ENCODE measurements at places on chromosomes 5 and 9.

GRCh38 chr5:137372773-137373160, 126.4 kb downstream of the SPOCK1 start:
- no peak for DNase-seq

- DNase-seq = no peak
Observed at GRCh38 chr9:14924230-14925219, 14.3 kb upstream of the FREM1 start.

GRCh38 chr9:34513567-34514214, 9.1 kb downstream of the ENHO start:
- DNase-seq = no peak

- DNase-seq = no peak
Observed at GRCh38 chr9:71487061-71487460, 281.3 kb downstream of the CEMIP2 start.

DNA sequence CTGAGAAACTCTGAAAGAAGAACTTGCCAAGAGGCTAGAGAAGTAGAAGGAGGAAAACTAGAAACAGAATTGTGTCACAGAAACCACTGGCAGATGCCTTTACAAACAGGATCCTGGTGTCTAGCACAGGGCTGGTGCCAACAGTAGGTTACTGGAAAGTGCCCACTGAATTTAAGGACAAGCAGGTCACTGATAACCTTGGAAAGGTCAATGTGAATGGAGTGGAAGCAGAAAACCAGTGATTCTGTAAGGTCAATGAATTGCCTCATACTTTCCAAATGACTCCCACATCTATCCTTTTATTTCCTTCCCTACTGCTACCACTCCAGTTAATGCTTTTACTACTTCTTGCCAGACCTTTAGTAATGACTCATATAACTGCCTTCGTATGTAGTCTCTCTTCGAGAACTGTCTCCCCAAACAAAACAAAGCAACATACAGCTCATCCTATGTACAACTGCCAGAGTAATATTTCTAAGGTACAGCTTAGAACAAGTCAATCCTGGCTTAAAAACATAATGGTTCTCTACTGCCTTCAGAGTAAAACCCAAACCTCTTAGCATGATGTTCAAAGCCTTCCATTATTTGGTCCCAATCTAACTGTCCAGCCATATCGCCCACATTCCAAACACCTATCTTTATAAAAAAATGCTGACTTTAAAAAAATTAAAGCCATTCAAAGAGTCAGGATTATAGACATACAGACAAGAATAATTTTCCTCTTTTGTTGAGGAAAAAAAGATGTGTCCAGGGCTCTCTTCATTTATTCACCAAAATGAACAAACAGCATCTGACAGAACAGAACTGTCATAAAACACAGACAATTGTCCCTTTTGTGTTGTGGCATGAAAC, 52.5 kb downstream of the NR3C1 start:
- DNase-seq = no peak

- no peak for DNase-seq
Observed at GRCh38 chr5:173968154-173968797, 20.7 kb upstream of the C5orf47 start.

GRCh38 chr5:154701181-154701580, 54.0 kb upstream of the LARP1 start:
- no peak for DNase-seq

DNA sequence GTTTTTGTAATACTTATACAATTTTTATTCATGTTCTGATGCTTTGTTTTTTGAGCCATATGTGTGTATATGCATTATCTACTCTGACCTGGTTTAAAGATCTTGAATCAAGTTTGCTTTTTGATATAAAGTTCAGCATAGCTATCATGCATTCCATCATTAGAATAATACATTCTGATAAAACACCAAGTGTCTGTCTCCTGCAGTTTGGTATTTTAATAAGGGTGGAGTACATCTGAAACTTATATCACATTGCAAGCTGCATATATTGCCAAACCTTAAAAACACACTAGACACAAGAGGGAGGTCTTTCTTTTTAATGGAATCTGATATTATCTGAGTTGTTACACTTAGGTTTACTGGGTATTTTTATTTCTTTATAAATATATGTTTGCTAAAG, 102.8 kb upstream of the ADAMTSL1 start:
- DNase-seq = no peak

DNA sequence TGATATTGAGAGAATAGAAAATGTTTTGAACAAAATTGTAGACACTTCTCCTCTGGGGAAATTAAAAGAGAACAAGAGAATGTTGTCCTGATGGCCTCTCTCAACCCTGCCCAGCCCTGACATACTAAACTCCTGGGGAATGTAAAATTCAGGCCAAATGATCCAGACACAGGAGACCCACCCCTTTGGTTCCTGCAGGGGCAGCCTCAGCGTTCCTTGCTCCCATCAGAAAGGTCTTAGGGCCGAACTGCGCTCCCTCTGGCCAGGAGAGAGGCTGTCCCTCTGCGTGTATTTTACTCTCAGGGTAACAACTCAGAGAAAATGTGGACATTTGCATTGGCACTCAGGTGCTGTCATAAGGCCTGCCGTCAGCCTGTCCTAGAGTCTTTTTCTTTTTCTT, 616.3 kb upstream of the KLF4 start:
- DNase-seq = no peak

- no peak for DNase-seq
Observed at GRCh38 chr5:153598099-153598498, 107.6 kb downstream of the GRIA1 start.

DNA sequence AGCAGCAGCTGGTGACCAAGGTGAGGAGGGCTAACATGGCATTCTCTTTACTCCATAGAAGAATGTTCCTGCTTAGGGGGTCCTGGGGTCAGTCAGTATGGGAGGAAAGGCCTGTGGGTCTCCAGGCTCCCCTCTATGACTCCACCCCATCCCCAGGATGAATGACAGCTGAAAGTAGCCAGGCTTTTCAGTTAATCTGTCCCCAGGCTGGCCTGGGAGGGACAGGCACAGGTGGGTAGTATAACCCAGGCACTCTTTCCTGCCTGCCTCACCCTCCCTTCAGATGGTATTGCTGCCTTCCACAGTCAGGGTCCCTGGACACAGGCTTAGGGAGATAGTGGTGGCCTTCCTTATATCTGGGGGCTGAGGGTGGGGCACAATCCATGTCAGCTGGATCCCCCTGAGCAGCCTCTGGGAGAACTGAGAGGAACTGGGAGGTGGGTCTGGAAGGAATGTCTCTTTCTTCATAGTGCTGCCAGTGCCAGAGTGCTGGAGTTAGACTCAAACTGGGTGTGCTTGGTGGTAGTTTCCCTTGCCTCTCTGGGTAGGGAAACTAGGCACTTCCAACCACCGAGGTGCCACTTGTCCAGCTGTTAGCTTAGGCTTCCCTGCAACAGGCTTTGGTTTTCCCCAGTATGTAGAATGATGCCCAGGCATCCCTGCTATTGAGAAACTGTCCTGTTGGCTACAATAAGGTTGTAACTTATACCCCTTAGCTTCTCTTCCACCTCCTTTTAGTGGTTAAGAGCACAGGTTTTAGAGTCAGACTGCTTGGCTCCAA, 27.8 kb downstream of the LARP1 start:
- no peak for DNase-seq

DNA sequence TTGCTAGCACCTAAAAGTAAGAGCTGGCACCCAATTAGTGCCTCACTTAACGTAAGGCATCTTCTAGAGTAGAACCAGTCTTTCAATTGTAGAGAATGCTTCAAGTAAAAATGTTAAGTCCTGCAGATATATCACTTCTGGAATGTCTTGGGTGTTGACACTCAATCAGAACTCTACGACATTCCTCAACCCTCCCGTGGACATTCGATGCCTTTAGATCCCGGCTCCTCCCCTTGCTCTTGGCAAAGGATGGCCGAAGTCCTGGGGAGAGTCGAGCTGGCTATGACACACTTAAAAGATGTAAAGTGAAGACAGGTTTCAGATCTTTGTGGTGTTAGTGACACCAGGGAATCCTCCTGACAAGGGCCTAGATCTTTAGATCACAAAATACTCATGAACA, 87.5 kb upstream of the ERCC6L2 start:
- no peak for DNase-seq

DNA sequence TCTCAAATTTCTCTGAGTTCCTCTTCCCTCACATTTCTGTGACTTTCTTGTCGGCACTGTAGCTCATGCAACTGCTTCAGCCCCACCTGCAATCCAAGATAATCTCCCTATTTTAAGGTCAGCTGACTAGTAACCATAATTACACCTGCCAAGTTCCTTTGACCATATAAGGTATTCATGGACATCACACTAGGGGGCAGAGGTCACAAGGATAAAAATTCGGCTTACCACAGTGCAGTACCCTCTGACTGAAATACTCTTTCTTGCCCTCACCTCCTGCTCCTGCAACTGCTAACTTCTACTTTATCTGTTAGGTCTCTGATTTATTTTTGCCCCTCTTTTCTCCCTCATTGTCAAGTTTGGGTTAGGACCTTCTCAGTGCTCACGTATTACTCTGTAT, 144.2 kb downstream of the GDNF start:
- no peak for DNase-seq

GRCh38 chr5:149391524-149391923, 12.4 kb upstream of the IL17B start:
- DNase-seq = no peak

- DNase-seq = no peak
Observed at GRCh38 chr5:133116601-133117000, 64.8 kb downstream of the HSPA4 start.

DNA sequence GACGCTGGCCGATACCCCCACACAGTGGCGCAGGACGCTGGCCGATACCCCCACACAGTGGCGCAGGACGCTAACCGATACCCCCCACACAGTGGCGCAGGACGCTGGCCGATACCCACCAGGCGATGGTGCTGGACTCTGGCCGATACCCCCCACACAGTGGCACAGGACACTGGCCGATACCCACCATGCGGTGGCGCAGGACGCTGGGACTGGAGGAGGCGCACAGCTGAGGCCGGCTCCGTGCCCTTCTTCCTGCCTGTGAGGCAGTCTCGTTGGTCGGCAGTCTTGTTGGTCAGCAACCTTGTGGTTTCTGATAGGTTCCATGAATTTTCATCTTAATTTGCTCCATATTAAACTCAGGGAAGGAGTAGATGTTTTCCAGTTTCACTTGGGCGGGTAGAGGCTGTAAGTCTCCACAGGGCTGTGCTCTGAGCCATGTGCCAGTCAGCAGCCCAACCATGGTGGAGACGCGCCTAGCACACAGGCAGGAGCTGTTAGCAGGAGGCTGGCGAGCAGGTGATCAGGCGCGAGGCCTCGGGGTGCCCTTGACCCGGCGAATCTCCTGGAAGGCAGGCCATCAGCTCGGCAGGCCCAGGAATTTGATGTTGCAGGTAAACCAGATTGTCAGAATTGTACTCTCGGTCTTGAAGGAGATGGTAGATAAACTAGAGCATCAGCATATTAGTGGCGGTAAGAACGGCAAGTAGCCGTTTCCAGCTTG, 75.6 kb downstream of the EHMT1 start:
- DNase-seq = no peak

DNA sequence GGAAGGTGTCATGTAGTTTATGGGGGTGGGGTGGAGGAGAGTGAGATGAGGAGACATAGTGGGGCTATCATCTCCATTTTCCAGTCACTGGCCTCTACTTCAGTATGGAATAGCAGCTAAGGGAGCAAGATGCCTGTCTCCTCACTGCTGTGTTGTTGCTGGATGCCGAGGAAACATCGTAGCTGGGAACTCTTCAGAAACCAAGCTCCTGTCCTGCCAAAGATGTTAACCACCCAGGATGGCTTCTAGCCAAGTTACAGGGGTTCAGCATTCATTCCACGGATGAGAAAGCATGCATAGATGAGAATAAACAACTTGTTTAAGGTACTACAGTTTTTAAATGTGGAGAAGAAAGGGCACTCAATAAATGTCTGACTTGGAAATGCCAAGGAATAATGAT, 226.5 kb downstream of the ASTN2 start:
- no peak for DNase-seq

DNA sequence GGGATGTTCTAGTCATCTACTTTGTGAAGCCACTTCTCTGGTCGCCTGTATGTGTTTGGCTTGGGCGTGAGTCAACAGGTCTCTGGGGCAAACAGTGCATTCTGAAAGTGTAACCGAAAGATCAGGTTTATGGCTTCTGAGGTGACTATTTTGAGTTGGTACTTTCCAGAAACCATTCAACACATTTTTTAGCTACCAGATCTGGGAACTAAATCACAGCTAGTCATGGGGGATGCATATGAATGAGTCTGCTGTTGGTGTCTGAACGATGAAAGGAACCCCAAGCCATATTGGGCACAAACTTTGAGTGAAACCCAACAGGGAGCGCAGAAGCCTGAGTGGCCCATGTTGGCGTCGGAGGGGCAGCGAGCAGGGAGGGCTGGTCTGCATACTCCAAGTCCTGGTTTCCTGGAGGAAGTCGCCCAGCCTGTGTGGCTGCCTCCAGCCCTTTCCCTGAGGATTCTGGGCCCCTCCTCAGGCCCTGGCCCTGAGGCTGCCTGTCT, 35.3 kb downstream of the UBE2QL1 start:
- no peak for DNase-seq

DNA sequence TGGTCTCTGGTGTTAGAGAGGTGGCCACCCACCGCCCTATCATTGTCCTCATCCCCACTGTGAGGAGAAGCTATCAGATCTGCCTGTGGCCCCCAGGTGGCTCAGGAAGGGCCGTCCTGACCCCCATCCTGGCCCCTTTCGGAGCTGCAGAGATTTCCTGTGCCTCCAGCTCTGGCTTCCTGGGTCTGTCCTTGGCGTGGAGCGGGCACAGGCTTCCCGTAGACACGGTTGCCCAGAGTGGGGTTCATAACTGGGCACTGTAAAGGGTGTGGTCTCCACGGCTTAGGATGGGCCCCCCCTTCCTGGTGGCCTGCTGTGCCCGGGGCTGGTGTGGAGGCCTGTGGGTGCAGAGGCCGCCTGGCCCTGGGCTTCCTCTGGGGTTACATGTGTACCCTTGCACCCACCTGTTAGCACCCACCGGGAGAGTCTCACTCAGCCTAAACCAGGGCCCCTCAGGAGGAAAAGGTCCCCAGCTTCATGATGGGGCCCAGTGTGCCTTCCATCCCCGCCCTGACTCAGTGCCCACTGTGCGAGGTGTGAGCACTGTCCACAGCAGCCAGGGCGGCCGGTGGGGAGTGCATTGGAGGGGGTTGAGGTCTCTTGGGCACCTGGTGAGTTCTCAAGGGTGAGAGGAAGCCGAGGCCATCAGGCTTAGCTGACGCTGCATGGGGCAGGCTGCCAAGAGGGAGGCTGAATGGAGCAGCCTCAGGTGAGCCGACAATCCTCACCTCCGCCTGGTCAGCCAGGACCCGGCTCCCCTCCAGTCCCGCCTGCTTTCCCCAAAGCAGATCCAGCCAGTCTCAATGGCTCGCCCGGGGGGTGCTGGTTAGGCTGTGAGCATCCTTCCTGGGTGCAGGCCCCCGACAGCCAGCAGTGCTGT, 15.3 kb upstream of the AJM1 start:
- DNase-seq = no peak

All from stimulated activated CD8-positive, alpha-beta memory T cell treated with anti-CD3 and anti-CD28 coated beads, Interleukin-4, amount 100 ng/mL, for 1 hour (primary cell).